ENCODE measurements at places on chromosomes 12 and 14.

GRCh38 chr12:115199831-115200230, 515.9 kb upstream of the TBX3 start:
- DNase-seq, result no peak

DNA sequence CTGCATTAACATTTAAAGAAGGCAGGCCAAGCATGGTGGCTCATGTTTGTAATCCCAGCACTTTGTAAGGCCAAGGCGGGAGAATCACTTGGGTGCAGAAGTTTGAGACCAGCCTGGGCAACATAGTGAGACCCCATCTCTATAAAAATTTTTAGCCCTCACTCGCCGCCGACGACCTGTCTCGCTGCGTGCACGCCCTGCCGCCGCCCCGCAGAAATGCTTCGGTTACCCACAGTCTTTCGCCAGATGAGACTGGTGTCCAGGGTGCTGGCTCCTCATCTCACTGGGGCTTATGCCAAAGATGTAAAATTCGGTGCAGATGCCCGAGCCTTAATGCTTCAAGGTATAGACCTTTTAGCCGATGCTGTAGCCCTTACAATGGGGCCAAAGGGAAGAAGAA, 10.8 kb upstream of the RBMS2 start:
- DNase-seq, result no peak

DNA sequence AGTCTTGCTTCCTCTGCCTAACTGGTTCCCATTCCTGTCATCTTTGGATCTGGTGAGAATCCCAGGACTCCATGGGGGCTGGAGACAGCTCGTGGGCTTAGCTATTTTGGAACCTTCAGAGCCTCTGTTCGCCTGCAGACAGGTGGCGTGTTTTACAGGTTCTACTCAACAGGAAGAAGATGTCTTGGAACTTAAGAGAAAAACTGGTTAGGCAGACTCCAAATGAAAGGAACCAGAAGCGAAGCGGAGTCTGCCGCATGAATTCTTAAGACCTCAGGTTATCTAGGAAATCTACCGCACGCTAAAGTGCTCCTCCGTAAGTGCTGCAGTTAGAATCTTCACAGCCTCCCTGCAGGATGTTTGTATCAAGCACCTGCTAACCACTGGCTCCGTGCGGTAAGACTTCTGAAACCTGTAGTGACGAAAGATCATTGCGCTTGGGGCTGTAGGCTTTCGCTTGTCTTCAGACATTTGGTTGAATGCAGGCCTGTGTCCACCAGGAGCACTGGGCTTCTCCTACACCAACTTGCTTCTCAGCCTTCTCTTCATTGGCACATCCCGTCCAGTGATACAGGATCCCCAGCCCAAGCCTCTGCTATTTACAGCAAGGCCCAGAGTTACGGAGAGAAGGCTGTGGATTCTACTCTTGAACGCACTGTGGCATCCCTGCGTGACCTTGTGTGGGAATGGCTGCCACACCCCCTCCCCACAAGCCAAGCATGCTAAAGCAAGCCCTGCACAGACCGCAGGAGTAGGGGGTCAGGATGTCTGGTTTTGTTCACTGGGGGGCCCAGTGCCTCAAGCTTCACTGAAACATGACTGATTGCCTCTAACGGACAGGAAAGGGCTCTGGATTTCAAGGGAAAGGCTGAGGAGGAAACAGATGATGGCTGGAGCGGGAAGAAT, 35.0 kb downstream of the ACADS start:
- DNase-seq, result no peak

GRCh38 chr14:80313806-80314205, 102.5 kb upstream of the DIO2 start:
- DNase-seq, result no peak

- DNase-seq, result no peak
Measured at GRCh38 chr12:14893506-14894250, 8.0 kb upstream of the MGP start.

- no peak for DNase-seq
Measured at GRCh38 chr12:29569132-29569757, 71.8 kb upstream of the OVCH1 start.

GRCh38 chr14:20429801-20430669, 5.9 kb downstream of the KLHL33 start:
- DNase-seq, result no peak

DNA sequence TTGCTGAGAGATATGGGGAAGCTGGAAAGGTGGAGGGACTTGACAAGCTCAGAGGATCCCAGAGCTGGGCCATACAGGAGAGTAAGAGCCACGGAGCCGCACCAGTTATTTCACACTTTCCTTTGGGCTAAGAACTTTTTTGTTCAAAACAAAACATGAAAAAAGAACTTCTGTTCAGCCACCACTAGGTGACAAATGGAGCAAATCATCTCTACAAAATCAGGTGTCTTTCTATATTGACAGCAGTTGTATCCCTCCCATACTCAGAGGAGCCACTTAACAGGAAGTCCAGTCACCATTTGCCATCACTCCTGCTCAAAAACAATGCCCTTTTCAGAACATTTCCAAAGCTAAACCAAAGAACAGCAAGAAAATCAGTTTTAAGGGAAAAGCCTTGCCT, 70.3 kb upstream of the DBX2 start:
- no peak for DNase-seq

- DNase-seq, result no peak
Measured at GRCh38 chr12:57049890-57050289, at the start of gene MYO1A. TSS of gene MYO1A (minus strand) at chr12:57050129. CDS start at chr12:57048323, 1,806 bp downstream.

DNA sequence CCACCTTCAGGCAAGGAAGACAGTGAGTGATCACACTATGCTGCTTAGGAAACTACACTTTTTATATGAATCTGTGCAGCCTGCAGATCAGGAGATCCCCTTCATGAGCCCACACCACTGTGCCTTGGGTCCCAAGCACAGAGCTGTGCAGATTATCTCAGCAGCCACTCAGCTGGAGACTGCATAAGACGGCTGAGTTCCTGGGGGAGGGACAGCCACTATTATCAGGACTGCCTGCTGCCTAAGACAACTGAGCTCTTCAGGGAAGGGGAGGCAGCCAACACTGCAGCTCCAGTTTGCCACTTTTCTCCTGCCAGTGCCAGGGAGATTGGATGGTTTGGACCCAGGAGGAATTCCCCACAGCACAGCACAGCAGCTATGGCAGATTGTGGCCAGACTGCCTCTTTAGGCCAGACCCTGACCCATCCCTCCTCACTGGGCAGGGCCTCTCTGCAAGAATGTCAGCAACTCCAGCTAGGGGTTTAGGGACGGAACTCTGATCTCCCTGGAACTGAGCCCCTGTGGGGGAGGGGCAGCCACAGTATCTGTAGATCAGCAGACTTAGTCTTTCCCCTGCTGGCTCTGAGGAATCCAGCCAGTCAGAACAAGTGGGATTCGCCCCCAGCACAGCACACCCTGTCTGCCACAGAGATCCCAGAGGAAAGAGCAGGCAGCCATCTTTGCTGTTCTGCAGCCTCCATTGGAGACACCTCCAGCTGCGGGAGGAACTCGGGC, 141.3 kb downstream of the KLHL28 start:
- no peak for DNase-seq

GRCh38 chr14:21070083-21070609, at the start of gene ARHGEF40:
TSS of gene ARHGEF40 (plus strand) at chr14:21070304. CDS start at chr14:21070397, 93 bp downstream.
- DNase-seq, result no peak

DNA sequence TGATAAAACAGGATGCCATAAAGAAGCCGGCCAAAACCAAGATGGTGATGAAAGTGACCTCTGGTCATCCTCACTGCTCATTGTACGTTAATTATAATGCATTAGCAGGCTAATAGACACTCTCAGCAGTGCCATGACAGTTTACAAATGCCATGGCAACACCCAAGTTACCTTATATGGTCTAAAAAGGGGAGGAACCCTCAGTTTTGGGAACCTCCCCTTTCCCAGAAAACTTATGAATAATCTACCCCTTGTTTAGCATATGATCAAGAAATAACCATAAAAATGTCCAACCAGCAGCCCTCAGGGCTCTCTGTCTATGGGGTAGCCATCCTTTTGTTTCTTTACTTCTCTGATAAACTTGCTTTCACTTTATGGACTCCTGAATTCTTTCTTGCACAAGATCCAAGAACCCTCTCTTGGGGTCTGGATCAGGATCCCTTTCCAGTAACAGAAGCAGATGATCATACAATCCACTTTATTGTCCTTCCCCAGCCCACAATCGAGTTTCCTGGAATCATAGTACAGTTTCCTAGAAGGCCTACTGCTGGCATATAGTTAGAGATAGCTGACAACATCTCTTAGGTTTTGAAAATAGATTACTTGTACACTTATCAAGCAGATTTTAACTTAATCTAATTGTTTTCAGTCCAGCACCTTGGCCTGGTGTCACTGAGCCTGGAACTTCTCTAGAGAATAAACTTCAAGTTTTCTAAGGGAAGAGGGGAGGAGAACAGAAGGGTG, 266.7 kb upstream of the HMGA2 start:
- DNase-seq, result no peak

DNA sequence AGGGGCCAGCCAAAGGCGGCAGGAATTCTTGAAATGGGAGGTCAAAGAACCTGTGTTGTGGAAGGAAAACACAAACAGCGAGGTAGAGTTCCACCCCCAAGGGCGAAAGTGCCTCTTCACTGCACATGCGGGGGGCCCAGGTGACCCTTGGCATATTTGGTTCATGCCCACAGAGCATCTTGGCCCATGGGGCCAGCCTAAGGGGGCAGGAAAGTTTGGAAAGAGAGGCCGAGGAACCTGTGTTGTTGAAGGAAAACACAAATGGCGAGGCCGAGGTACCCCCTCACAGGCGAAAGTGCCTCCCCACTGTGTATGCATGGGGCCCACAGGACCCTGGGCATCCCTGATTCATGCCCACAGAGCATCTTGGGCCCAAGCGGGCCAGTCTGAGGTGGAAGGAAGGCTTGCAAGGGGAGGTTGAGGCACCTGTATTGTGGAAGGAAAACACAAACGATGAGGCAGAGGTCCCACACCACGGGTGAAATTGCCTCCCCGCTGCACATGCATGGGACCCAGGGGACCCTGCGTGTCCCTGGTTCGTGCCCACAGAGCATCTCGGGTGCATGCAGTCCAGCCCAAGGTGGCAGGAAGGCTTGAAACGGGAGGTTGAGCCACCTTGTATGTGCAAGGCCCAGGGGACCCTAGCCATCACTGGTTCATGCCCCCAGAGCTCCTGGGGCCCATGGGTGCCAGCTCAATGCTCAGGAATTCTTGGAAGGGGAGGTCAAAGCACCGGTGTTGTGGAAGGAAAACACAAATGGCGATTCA, 384.1 kb downstream of the ALG10 start:
- no peak for DNase-seq

DNA sequence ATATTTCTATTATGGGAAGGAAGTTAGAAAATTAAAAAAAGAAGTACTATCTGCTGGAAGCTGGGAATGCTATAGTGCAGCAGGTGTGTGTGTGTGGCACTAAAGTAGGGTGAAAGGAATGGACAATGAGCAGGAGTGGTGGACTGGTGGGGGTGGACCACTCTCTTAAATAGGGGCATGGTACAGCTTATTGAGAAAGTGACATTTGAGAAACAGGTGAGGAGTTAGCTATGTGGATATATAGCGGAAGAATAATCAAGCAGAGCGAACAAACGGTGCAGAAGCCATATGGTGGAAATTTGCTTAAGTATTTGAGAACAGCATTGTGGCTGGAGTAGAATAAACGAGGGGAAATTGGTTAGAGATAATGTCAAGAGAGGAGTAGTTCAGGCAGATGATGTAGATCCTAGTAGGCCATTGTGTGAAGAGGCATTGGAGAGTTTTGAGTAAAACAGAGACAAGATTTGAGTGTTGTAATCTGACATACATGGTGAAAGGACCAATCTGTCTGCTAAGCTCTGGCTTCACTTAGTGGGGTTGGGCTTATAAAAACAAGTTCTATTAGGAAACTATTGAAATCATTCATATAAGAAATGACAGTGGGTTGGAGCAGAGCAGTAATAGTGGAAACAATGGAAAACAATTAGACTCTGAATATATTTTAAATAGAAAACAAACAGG, 149.2 kb upstream of the SYT10 start:
- no peak for DNase-seq

GRCh38 chr12:105239304-105239703, 3.3 kb upstream of the APPL2 start:
- DNase-seq, result no peak

- DNase-seq, result no peak
Measured at GRCh38 chr12:120254809-120255208, 10.7 kb downstream of the PXN start.

DNA sequence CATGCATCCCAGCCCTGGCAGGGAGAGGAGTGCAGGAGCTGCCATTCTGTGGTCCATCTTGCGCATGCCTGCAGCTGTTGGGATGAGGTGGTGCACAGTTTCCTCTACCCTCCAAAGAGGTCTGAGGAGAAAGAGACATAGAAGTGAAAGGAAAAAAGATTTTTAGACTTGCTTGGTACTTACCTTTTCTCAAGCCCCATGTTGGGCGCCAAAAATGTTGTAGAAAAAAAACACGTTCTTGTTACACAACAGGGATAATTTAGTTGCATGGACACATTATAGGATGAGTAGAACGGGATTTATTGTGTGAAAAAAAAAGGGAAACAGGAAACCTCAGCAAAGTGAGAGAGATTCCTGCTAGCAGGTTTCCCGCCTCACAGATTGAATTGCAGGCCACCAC, 244.4 kb upstream of the GARIN2 start:
- no peak for DNase-seq
